ENCODE measurements at places on chromosomes 2 and 18.

- no peak for DNase-seq
Measured at GRCh38 chr2:63765117-63765516, 76.6 kb upstream of the UGP2 start.

GRCh38 chr2:54384301-54385203 is 71.6 kb upstream of the SPTBN1 start:
- peak; percentile 54 for DNase-seq

DNA sequence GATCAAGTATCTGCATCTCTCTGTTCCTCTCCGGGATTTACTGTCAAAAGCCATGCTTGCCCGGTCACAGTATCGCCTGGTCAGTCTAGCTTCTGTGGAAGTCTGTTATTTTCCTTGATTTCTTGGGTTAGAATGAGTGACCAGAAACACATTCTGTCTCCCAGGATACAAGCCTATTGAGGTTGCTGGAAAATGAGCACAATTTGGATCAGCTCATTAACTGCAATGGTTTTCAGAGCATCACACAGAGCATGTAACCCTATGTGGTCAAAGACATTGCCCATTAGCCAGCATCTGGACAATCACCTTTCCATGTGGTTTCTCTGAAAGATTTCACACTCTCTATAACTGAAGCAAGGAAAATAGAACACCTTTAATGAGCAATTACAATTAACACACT is 124.2 kb upstream of the FAM98A start:
- no peak for DNase-seq

- DNase-seq = no peak
Measured at GRCh38 chr2:46066601-46067000, 230.6 kb upstream of the EPAS1 start.

DNA sequence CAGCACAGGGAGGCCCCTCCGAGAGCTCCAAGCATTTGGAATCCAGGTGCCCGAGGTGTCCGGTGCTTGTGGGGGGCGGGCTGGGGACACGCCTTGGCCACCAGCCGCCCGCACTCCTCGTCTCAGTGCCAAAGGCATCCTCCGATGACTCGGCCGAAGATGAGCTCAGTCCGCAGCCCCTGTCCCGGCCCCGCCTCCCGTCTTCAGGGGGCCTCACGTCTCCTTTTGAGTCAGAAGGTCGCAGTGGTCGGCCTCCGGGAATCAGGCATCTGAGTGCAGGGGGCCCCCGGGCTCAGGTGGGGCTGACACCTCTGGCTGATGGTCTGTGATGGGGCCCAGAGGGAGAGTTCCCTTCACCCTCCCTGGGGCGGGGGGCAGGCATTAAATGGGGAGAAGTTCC is 74.8 kb downstream of the NFATC1 start:
- no peak for DNase-seq

GRCh38 chr2:221431477-221431876 is 140.6 kb downstream of the EPHA4 start:
- DNase-seq = no peak

- DNase-seq = no peak
Measured at GRCh38 chr18:23101861-23102432, 33.3 kb upstream of the CABLES1 start.

DNA sequence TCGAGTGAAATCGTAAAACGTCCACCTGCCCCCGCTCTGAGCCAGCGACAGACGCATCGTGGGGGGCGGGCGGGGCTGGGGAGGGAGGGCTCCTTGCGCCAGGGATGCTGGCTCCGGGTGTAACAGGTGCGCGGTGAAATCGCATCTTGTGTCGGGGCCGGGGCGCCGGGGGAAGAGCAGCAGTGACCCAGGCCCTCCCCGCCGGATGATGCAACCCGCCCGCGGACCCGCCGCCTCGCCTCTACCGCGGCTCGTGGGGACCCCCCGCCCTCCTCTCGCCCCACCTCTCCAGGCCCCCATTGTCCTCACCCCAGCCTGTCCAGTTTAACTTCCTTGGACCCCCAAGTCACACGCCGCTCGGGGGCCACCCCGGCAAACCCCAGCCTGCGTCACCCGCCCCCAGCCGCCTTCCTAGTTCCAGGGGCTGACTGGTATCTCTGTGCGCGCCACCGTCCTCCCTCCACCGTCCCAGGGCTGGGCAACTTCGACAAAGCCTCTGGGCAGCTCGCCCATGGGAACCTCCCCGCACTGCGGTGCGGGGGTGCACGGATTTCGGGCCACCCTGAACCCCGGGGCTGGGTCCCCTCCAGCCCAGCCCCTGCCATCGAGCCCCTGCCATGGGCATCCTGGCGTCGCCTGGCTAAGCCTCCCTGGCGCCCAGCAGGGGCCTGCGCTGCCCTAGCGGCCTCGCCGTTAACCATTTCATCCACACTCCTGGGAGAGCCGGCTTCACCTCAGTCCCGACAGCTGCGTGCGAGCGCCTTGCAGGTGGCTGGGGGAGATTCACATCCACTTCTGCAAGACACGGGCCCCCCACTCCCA is 799 bp upstream of the KIF1A start:
- peak; percentile 58 for DNase-seq

- no peak for DNase-seq
Measured at GRCh38 chr2:109086743-109087020, 42.3 kb upstream of the SH3RF3 start.

GRCh38 chr2:96117701-96118588 is 1.6 kb upstream of the ADRA2B start:
- DNase-seq = no peak

DNA sequence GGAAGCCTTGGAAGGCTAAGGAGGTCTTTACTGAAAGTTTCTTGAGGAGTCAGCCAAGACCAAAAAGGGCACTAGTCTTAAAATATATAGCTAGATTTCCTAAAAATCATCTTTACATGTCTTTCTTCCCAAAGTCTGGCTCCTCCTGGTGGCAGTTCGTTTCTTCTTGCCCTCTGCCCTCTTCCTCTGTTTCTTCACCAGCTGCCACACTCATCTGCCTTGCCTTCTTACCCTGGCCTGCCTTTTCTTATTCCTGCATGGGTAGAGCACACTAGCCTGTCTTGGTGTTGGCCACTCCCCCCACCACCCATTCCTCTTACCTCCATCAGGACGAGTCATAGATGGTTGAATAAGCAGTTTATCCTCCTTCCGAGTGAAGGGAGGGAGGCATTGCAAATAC is 129.8 kb downstream of the RAPGEF4 start:
- DNase-seq = no peak

- DNase-seq = no peak
Measured at GRCh38 chr18:30113454-30113853, 929.1 kb downstream of the DSC3 start.

- DNase-seq = peak; percentile 8
Measured at GRCh38 chr2:102975996-102976975, 214.5 kb downstream of the TMEM182 start.

- DNase-seq = no peak
Measured at GRCh38 chr18:65423776-65424175, 327.0 kb upstream of the CDH7 start.

DNA sequence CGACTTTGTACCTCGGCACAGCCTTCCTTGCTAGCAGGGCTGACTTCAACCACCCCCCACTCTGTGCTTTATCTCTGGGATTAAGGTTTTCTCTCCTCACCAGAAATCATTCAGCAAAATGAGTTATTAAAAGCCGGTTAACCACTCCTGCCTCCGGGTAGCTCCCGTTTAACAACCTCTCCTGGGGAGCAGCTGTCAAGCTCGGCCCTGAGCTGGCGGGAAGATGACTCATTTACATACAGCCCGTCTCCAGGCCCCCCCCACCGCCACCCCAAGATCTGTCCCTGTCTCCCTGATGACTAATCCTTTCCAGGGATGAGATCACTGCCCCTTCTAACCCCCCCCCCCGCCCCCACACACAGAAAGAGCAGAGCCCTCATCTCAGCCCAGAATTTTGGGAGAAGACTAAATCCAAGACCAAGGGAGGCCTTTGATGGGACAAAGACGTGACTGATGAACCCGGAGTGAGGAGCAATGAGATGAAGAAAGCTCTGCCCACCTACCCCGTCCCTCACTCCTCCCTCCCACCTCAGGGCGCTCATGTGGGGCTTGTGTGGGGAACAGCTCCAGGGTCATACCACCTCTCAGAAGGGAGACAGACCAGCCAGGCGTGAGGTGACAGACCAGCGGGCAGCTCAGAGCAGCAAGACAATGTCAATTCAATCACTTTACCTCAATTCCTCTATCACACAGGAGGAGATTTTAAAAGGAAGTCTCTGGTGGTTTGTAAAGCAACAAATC is 131.4 kb downstream of the MSH2 start:
- DNase-seq = no peak

GRCh38 chr18:31679133-31679742 is 5.1 kb downstream of the B4GALT6 start:
- DNase-seq = no peak

DNA sequence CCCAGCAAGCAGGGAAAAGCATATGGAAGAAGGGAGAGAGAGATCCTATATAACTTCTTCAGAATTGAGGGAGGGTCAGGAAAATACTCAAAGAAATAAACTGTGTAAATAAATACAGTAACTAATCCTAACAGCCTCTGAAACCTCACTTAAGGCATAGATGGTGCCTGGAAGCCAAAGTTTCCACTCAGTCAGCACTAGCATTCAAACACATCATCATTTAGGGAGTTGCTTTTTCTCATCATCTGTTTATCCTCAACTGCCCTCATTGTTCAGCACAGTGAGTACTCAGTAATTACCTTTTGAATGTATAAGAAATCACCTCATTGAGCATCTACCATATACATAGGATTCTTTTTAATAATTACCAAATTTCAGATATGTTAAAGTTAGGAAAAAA is 262.9 kb downstream of the C1D start:
- DNase-seq = no peak

DNA sequence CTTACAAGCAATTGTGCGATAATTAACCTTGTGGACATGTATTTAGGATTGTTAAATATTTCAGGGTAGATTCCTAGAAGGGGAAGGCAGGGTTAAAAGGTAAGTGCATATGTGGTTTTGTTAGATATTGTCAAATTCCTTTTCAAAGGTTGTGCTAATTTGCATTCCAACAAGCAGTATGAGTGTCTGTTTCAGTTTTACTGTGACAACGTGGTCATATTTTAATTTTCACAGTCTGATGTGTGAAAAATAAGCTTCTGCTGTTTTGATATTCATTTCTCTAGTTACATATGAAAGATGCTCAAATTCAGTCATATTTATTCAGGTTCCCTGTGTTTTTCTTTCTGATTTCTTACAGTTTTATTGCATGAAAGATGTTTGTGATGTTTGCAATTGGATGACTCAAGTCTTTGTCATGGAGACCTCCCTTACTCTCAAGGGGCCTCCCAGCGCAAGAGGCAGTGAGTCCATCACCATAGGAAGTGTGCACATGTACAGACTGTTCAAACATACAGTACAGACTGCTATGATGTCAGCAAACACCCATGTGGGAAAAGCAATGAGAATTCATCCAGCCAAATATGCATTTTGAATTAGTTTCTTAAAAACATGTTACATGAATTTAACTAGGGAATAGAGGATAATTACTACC is 310.8 kb downstream of the GALR1 start:
- no peak for DNase-seq

DNA sequence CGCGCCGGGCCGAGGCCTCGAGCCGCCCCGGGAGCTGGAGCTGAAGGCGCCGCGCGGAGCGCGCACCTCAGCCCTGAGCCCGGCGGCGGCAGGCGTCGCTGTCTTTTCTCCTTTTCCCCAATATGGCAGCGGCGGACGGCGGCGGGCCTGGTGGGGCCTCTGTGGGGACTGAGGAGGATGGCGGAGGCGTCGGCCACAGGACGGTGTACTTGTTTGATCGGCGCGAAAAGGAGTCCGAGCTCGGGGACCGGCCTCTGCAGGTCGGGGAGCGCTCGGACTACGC is 369 bp downstream of the SMCHD1 start:
- DNase-seq = no peak

DNA sequence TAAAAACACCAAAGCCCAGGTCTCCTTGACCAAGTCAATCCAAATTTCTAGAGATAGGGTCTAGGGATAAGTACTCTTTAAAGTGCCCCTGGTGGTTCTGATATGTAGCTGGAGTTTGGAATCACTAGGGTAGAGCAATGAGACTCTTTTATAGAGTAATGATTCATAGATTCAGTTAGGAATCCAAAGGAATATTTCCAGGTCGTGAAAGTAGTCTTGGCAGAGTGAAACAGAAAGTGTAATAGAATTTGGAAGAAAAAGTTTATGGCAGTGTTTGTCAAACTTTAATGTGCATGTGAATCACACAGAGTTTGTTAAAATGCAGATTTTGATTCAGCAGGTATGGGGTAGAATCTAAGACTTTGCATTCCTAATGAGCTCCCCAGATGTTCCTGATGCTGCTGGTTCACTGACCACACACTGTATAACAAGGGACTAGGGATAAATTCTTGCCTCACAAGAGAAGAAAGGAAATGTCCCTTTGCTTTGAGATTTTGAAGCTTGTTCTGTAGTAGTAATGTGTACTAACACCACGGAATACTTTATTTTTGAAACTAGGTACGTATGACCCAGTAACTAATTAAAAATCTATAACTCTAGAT is 1.8 kb downstream of the UPP2 start:
- DNase-seq = no peak

GRCh38 chr18:66742832-66743231 is 138.9 kb upstream of the CDH19 start:
- DNase-seq = no peak

DNA sequence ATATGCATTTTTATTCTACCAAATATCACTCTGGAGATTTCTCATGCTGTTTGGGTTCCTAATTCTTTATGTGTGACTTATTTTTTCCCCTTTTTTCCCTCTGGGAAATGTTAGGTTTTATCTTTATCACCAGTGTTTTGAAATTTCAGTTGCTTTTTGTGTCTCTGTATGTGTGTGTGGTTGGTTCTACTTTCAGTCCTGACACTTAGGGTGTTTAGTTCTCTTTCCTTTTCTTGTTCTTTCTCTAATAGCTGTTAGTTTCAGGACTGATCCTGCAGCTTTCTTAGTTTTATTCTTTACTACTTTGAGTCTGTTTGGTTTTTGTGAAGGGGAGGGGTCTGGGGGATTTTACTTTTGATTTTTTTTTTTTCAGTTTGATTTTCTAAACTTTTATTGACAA is 23.1 kb downstream of the PPM1B start:
- DNase-seq = no peak

DNA sequence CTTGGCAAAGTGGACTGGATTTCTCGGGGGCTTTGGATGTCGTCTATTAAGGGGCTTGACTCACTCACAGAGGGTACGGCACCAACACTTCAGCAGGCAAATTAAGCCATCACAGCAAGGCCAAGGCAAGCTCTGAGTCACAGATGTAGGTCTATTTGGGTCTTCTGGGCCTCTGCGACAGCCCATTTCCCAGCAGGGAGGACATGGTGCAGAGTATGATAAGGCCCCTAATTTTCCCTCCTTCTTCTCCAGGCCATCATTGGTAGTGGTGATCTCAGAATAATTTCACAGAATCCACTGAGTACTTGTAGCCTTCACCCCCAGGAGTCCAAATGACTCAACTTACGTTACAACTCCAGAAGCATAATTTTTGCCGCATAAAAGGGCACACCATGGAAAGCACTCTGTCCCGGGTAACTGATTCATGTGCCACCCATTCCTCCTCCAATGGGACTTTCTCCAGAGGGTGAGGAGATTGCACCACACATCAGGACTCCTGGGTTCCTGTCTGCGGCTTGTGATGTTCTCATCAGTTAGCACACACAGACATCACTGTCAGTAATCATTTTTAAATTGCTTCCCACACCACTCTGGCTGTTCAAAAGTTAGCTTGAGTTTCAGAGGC is 164.9 kb downstream of the TXNL1 start:
- DNase-seq = no peak
